ENCODE measurements at places on chromosomes 6 and 20.

- DNase-seq: no peak
These were observed 99.9 kb upstream of the SHLD1 start for GRCh38 chr20:5650280-5650691.

DNA sequence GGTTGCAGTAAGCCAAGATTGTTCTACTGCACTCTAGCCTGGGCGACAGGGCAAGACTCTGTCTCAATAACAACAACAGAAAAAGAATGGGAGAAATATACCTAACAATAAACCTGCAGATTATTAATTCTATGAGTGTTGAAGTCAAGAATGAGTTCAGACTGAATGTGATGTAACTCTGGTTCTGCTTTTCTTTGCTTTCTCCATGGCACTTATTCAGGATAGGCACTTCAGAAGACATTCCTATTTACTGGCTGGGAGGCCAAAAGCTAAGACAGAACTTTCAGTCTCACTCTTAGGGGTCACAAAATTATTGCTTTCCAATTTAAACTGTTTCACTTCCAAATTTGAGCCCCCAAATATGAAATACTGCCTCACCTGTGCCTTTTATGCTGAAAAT lies 15.7 kb upstream of the PRIM2 start:
- no peak for DNase-seq

DNA sequence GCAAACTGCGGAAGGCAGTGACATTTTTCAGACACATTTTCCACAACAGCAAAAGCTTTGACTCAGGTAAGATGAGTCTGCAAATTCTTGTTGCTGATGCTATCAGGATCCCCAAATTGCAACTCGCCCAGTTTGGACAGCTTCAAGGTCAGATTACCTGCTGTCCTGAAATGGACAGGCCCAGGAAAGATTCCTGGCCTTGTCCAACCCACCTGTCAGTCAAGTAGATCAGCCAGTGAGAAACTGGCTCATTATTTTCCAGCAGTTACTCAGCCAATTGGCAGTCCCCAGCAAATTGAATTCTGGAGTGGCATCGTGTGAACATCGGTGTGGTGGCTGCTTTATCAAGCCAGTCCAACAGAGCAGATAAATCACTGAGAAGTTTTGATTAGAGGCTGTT lies 84.5 kb upstream of the SNAP25 start:
- no peak for DNase-seq

- no peak for DNase-seq
These were observed 559 bp upstream of the EYA4 start for GRCh38 chr6:133240511-133241085.

DNA sequence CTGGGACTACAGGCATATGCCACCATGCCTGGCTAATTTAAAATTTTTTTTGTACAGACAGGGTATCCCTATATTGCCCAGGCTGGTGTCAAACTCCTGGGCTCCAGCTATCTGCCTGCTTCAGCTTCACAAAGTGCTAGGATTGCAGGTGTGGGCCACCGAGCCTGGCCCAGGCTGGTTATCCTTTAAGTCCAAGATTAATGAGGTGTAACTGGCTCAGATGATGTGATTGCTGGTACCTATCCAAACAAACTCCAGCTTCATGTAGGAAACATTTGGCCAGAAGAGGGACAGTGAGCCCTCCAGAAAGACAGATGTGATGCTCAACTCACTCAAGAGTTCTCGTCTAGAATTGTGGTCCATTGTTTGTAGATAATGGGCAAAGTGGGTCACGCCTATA lies 9.2 kb upstream of the ZNF318 start:
- no peak for DNase-seq

- no peak for DNase-seq
These were observed 31.0 kb upstream of the PRELID3B start for GRCh38 chr20:59073582-59073981.

GRCh38 chr6:158756977-158757752 lies 62.0 kb downstream of the EZR start:
- DNase-seq: no peak

DNA sequence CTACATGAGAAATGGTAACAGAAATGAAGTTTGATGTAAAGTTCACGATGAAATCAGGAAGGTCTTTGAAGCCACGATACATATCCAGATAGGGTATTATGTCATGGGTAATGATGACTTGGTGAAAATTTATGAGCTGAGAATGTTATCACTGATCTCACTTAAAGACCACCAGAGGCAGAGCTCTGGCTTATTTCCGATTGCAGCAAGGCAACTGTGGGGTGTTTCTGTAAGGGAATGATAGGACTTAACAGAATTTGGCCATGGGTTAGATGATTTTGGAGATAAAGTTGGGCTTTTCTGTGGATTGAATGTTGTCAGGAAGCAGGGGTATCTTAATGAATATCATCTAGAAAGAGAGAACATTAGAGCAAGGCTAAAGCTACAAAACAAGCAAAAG lies 508.4 kb downstream of the HDGFL1 start:
- no peak for DNase-seq

DNA sequence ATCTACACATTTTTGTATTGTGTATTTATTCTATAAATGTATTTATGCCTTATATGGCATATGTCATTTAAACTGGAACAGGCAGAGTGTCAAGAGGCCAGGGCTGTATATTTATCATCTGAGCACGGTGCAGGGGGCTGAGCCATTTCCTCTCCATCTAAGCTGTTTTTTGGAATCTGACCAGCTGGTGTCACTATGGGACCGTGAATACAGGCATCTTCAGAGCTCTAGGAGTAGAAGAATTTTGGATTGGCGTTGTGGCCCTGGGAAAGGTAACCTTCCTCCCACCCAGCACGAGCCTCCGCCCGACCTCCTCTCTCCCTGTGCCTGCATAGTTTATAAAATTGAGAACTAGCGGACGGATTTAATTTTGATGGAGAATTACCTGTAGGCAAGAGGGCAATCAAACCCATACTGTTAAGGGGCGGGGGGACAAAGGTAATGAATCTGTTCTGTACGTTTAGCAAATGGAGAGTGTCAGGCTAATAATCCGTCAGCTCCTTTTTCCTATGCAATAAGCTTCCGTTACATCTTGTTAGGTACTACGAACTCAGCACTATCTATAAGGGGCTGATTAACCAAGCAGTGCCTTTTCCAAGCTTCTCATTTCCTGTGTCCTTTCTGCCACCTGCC lies 29.0 kb upstream of the EEF1E1 start:
- peak; percentile 20 for DNase-seq

- DNase-seq: no peak
These were observed 292.1 kb downstream of the CDKAL1 start for GRCh38 chr6:20826378-20826777.

DNA sequence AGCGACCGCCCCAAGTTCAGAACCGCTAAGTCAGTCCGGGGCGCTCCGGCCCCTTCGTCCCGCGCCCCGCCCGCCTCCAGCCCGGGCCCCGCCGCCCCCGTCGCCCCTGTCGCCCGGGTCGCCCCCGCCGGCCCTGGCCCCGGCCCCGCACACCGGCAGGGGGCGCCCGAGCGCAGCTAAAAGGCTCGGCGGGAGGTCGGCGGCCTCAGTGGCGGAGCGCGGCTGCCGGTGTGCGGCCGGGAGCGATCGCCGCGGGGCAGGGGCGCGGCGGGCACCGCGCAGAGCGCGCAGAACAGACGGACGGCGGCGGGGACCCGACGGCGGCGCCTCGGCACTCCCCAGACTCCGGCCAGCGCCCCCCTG lies at the start of gene FNDC1:
Gene FNDC1 (plus strand): TSS at position 208 of the 363 bp plus-strand sequence. CDS start 197 bp downstream, outside the sequence.
- DNase-seq: peak; percentile 50

DNA sequence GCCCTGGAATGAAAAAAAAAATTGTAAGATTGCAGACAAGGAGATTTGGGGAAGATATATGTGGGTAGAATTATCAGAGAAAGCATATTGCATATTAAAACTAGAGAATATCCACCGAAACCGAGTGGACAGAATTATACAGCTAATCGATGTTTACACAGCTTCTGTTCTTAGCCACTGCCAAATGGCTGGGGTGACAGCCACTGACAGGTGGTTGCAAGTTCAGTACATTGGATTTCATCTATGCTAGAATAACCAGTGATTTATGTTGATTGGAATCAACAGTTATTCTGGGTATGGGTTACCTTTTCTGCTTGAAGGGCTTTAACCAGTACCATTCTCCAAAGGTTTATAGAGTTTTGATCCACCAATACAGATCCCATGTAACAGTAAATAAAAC lies 48.4 kb upstream of the THEMIS start:
- no peak for DNase-seq

GRCh38 chr6:34926655-34927054 lies 37.6 kb downstream of the ANKS1A start:
- no peak for DNase-seq

DNA sequence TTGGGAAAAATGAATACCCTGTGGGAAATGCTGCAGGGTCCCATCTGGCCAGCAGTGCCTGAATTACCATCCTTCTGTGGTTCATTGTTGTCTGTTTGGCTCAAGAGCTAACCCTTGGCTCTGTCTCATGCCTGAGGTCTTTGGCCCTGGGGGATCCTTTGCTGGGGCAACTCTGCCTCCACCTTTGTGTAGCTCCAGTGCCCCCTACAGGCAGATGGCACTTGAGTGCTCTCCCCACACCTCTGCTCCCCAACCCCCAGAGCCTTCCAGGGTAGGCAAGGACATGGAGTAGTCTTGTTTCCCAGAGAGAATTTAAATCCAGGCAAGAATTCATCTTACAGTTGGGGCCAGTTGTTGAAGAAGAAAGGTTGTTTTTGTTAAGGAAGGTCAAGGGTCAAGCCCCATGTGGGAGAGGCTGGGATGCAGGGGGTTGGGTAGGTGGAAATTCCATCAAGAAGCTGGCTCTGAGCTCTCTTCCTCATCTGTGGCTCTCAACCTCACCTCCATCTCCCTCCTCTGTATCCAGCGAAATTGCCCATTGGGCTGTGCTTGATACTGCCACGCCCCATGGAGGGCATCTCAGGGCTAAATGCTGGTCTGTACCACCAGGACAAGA lies 44.2 kb downstream of the ZNF831 start:
- peak; percentile 66 for DNase-seq

DNA sequence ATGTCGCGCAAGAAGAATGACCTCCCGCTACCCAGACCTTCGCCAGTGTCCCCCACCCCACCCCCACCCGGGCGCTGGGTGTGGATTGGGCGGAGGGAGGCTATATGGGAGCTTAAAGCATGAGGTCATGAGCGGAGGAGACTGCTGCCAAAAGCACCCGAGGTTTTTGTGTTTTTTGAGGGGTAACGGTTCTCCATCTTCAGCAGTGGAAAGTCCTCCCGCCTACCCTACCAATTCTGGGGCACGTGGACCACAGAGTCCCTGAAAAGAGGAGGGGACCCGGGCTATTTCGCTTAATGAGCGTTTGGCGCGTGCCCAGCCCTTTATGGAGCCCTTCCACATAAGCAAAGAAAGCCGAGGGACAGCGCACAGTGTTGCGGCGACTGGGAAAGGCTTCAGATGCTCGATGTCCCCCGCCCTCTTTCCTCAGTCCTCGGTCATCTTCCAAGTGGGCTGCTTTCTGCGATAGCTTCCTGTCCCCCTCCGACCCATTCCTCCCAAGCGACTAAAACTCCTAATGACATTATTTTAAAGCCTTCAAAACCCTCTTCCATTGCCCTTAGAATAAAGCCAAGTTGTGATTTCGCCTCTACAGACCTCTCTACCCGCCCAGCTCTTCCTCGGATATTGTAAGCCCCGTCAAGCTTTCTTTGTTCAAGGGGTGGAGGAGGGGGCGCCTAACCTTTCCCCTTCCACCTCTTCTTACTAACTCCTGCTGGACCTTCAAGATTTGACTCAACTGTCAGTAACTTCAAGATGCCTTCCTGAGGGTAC lies 2.1 kb upstream of the TRERF1 start:
- no peak for DNase-seq

DNA sequence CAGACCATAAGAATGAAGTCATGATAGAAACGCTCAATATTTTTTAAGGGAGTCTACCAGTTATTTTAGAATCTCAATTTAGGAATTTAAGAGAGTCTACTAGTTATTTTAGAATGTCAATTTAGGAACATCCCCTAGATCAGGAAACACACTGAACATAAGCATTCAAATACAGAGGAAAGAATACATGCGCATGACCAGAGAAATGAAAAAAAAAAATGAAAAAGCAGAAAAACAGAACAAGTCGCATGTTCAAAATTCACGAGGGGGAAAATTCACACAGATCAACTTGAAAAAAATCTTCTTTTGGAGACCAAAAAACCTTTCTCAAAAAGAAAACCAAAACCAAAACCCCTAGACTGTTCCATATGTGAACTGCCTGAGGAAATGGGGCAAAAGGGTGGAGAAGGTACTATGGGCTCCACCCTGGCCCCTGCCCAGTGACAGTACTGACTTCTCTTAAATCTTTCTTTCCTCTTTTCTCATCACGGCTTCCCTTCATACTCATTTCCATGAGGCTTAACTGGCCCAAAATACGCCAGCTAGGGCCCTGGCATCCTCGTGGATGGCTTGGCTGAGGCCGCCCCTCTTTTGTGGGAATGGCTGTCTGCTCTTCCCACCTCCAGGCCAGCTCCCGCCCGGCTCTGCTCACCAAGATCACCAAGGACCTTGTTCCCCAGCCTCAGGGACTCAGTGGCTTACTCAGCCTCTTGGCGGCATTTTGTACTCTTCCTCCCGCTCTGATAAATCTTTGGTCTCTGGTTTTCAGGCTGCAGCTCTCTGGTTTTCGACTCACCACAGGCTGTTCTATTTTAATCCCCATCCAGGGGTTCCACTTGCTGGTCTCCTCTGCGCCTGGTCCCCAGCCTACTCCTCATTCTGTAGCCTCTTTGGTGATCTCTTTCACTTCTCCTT lies 11.2 kb downstream of the ZBTB2 start:
- DNase-seq: no peak

DNA sequence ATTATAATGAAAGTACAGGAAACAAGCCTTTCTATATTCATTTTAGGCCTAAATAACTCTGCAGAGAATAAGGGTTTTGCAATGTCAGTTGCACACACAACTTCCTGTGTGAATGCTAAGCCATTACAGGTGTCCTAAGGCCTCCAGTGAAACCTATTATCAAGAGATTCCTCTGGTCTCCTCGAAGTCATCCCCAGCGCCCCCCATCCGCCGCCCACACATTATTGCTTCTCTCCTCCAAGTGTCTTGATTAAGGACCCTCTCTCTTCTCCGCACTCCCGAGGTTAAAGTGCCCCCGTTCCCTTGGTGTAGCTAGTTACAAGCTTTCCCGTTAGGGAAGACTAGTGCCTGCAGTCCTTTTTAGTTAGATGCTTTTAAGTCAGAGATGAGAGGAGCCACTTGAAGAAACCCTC lies 1.3 kb downstream of the HIVEP2 start:
- peak; percentile 27 for DNase-seq

DNA sequence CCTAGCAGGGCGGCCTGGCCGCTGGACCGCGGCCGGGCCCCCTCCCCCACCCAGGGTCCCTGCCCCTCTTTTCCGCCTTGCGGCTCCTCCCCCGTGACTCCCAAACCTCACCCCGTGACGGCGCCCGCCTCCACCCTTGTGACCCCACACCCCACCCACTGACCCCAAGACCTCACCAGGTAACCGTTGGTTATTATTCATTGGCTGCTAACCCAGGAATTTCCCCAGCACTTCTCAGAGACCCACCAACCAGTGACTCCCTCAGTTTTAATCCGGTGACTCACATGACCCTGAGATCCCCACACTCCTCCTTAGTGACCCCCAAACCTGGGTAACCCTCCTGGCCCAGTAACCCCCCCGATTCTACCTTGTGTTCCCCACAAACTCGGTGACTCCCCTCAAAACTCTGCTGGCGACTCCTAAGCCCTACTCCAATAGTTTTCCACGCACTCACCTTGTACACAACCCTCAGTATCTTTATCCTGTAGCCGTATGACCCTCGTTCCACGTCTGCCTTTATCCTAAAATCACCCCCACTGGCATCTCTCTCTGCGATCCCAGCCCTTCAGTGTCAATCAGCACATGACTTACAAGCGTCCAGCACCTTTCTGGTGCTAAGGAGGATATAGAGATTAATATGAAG lies 534 bp downstream of the ZNF76 start:
- DNase-seq: peak; percentile 68

GRCh38 chr6:129889580-129889979 lies 28.5 kb upstream of the TMEM244 start:
- peak; percentile 5 for DNase-seq

- DNase-seq: no peak
These were observed 374.1 kb downstream of the CD109 start for GRCh38 chr6:74070091-74070490.

Measured in stimulated activated CD4-positive, alpha-beta T cell treated with anti-CD3 and anti-CD28 coated beads, Interleukin-15, amount 100 ng/mL, for 48 hours (primary cell).